Natural killer cell (primary cell): ENCODE measurements at places on chromosomes 3 and 15.

DNA sequence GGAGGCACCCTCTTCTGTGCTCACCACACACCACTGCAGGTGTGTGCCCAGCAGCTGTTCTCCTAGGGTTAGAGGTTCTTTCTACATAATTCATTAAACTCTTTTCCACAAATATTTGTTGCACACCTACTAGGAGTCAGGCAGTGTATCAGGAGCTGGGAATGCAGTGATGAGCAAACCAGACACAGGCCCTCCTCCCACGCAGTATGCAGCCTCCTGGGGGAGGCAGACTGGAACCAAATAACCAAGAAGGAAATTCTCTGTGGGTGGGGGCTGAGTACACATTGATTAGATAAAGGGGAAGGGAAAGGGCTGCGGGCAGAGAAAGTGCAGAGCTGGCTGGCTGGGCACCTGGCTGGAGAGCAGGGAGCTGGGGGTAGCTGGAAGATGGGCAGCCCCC, 18.5 kb upstream of the C3orf22 start:
- DNase-seq = no peak
- H3K27me3 ChIP-seq = no peaks in the 10 kb centered on the region
- H3K4me3 ChIP-seq = no peak overlapping the region
- H3K27ac ChIP-seq = no peak overlapping the region

GRCh38 chr3:196219194-196219969, 3.0 kb downstream of the SLC51A start:
- H3K4me3 ChIP-seq = peak overlapping the region; percentile 34
- no peaks in the 10 kb centered on the region for H3K36me3 ChIP-seq
- no peaks in the 10 kb centered on the region for H3K27me3 ChIP-seq
- no peak overlapping the region for H3K27ac ChIP-seq
- peak; percentile 82 for DNase-seq

DNA sequence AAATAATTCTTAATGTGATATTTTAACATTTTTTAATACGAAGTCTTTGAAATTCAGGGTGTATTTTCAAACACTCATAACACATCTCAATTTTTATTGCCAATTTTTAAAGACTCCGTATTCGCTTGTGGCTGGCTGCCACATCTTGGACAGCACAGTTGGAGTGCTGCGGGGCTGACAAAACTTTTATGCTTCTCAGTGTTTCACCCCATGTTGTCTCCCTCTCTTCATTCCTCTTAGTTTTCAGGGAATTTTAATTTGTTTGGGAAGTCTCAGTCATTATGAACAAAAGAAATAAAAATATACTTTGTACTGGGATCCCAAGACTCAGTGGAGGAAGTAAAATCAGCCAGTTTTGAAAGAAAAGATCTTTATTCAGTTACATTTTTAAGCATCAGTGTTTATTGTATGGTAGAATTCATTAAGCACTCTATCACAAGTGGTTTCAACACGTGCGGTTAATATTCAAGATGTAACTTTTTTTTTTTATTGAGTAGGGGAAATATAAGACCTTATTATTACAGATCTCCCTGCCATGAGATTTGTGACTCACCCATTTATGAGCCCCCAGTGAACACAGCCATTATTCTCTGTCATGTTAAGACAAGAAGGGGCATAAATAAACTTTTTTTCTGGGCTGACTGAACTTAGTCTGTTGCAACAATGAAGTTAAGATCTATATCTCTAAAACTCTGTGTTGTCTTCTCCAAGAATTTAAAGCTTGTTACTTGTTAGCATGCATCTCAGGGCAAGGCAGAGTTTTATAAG, 26.8 kb downstream of the KAT2B start:
- H3K4me3 ChIP-seq = no peak overlapping the region
- no peaks in the 10 kb centered on the region for H3K27me3 ChIP-seq
- no peak for DNase-seq
- H3K27ac ChIP-seq = no peak overlapping the region
- peaks cover 8% of the 10 kb centered on the region for H3K36me3 ChIP-seq

- H3K27ac ChIP-seq = no peak overlapping the region
- no peaks in the 10 kb centered on the region for H3K27me3 ChIP-seq
- H3K36me3 ChIP-seq = no peaks in the 10 kb centered on the region
- no peak for DNase-seq
- H3K4me3 ChIP-seq = no peak overlapping the region
- no peaks in the 10 kb centered on the region for H3K4me1 ChIP-seq
Observed at GRCh38 chr3:40341671-40342070, 32.2 kb downstream of the EIF1B start.

DNA sequence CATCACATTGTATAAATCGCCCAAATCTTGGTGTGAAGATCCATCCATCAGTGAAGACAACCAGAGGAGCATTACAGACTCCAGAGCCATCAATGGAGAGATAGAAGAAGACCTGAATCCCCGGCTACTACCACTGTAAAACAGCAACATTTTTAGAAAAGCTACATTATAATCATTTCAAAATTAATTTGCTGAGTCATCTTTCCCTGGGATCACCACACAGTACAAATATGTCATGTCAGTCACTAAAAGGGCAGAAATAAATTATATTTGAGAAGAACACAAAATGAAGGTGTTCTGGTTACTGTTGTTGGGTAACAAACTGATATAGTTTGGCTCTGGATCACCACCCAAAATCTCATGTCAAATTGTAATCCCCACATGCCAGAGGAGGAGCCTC, 218.5 kb upstream of the STT3B start:
- H3K27ac ChIP-seq = no peak overlapping the region
- H3K36me3 ChIP-seq = no peaks in the 10 kb centered on the region
- H3K4me1 ChIP-seq = no peaks in the 10 kb centered on the region
- no peaks in the 10 kb centered on the region for H3K27me3 ChIP-seq
- no peak overlapping the region for H3K4me3 ChIP-seq
- no peak for DNase-seq

DNA sequence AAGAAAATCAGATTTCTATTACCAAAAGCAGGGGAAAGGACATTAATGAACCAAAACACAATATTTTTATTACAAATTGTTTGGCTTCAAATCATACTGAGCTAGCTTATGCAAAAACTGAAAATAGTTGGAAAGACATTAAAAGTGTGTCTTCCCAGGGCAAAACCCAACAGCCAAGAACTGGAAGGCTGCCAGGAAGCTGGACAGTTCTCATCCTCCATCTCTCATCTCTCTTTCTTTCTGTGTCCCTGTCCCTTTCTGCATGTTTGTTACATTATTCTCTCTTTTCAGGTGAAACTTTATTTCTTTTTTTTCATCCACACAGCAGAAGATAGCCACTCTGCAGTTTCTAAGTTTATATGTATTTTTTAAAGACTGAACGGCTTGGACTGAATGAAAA, 41.1 kb upstream of the SNTN start:
- no peaks in the 10 kb centered on the region for H3K4me1 ChIP-seq
- no peak for DNase-seq
- no peaks in the 10 kb centered on the region for H3K27me3 ChIP-seq
- no peak overlapping the region for H3K27ac ChIP-seq
- H3K36me3 ChIP-seq = no peaks in the 10 kb centered on the region

- H3K27ac ChIP-seq = no peak overlapping the region
- no peaks in the 10 kb centered on the region for H3K27me3 ChIP-seq
- no peaks in the 10 kb centered on the region for H3K36me3 ChIP-seq
- H3K4me3 ChIP-seq = no peak overlapping the region
Observed at GRCh38 chr3:13229273-13229949, 156.2 kb upstream of the IQSEC1 start.

DNA sequence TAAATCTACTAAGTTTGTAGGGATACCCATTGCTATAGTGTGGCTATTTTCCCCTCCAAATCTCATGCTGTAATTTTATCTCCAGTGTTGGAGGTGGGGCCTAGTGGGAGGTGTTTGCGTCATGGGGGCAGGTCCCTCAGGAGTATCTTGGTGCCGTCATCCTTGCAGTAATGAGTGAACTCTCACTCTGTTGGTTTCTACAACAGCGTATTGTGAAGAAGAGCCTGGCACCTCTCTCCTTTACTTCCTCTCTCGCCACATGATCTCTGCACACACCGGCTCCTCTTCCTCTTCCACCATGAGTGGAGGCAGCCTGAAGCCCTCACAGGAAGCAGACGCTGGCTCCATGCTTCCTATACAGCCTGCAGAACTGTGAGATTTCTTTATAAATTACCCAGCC, 34.0 kb upstream of the TRPM1 start:
- H3K4me1 ChIP-seq = peaks cover 2% of the 10 kb centered on the region
- DNase-seq = no peak
- no peaks in the 10 kb centered on the region for H3K27me3 ChIP-seq
- no peak overlapping the region for H3K27ac ChIP-seq
- H3K36me3 ChIP-seq = no peaks in the 10 kb centered on the region

- H3K4me3 ChIP-seq = no peak overlapping the region
- H3K4me1 ChIP-seq = peaks cover 2% of the 10 kb centered on the region
- no peak overlapping the region for H3K27ac ChIP-seq
- no peaks in the 10 kb centered on the region for H3K27me3 ChIP-seq
- no peaks in the 10 kb centered on the region for H3K36me3 ChIP-seq
Observed at GRCh38 chr15:73900095-73900712, 26.1 kb upstream of the LOXL1 start.

DNA sequence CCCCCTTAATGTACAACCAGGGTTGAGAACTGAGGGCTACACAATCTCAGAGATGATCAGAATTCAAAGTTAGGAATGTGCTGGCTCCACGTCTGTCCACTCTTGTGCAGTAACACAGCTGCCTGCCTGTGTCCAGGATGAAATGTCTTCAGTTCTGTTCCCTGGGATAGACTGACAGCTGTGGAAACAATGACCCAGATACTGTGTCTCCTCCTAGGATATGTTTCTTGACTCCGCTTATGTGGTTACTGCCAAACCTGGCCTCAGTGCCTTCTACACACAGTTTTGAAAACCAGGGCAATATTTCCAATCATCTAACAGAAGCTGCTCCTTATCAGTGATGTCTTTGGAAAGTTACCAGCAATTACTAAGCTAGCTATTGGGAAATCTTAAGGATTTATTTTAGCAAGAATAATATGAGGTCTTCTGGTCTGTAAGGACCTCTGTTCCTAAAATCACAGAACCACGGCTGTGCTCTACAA, 67.6 kb downstream of the NOX5 start:
- H3K36me3 ChIP-seq = no peaks in the 10 kb centered on the region
- no peaks in the 10 kb centered on the region for H3K27me3 ChIP-seq
- no peak overlapping the region for H3K27ac ChIP-seq
- no peak overlapping the region for H3K4me3 ChIP-seq

GRCh38 chr15:68795298-68795848, 25.3 kb downstream of the ANP32A start:
- peaks cover 92% of the 10 kb centered on the region for H3K4me1 ChIP-seq
- H3K27ac ChIP-seq = peak overlapping the region; percentile 45
- no peaks in the 10 kb centered on the region for H3K36me3 ChIP-seq
- H3K4me3 ChIP-seq = peak overlapping the region; percentile 6
- DNase-seq = peak; percentile 79

- DNase-seq = no peak
- H3K27me3 ChIP-seq = no peaks in the 10 kb centered on the region
- H3K36me3 ChIP-seq = no peaks in the 10 kb centered on the region
- H3K4me1 ChIP-seq = no peaks in the 10 kb centered on the region
- H3K4me3 ChIP-seq = no peak overlapping the region
- H3K27ac ChIP-seq = no peak overlapping the region
Observed at GRCh38 chr3:60708191-60708975, 542.9 kb downstream of the FHIT start.

DNA sequence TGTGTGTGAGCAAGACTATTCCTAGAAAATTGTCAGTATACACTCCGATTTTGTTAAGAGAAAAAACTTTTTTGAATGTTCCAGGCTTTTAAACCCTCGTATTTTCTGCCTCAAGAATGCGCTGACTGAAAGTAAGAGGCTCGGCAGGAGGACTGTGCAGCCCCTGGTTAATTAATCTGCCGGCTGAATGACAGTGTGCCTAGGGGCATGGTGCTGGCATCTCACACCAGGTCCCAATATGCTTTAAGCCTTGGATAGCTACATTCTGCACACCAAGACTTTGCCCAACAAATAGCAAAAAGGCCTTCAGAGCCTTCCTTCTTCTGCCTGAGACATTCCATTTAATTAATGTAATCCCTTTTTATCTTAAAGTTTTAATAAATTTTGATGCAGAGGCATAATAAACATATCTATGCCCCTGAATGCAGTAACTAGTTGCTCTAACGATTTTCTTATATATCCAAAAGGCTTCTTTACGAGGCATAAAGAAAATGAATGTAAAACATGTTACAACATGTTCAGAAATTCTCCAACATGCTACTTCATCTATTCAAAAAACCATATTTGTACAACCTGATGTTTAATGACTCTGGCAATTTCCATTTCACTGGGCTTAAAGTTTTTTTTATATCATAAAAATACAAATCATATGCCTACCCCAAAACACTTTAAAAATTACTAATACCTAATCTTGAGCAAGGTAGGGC, 37.9 kb downstream of the DPH6 start:
- no peak overlapping the region for H3K27ac ChIP-seq
- no peak overlapping the region for H3K4me3 ChIP-seq
- H3K36me3 ChIP-seq = no peaks in the 10 kb centered on the region
- DNase-seq = no peak
- H3K27me3 ChIP-seq = no peaks in the 10 kb centered on the region
- no peaks in the 10 kb centered on the region for H3K4me1 ChIP-seq

- no peaks in the 10 kb centered on the region for H3K27me3 ChIP-seq
- H3K27ac ChIP-seq = no peak overlapping the region
- no peaks in the 10 kb centered on the region for H3K4me1 ChIP-seq
- no peaks in the 10 kb centered on the region for H3K36me3 ChIP-seq
Observed at GRCh38 chr15:101608201-101608600, 44.0 kb downstream of the TM2D3 start.

DNA sequence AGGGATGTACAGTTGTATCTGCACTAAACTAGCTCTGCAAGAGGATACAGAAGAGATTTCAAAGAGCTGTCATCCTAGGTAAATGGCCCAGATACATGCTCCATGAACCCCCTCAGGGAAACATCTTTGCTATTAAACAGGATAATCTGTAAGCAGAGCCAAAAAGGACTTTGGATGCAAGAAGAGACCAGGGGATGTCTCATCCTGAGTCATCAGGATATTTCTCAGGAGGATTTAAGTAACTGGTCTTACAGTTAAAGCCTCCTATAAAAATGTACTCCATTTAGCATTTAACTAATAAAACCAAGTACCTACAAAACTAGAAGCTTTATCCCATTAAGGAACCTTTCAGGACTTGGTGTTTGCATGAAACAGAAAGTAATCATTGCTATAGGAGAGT, 48.2 kb upstream of the PHLDB2 start:
- no peak overlapping the region for H3K4me3 ChIP-seq
- no peaks in the 10 kb centered on the region for H3K27me3 ChIP-seq
- no peak for DNase-seq
